ENCODE measurements at places on chromosomes 2 and 18. TPM values are rescaled to one million over a fixed set of nuclear protein-coding genes. Genes with fewer than 3 reads are reported as not detected.
A peak's percentile ranks its signal among the peaks of the same experiment; 100 is the strongest.

The SFT2D3 gene
- 9.0 TPM for total RNA-seq

DNA sequence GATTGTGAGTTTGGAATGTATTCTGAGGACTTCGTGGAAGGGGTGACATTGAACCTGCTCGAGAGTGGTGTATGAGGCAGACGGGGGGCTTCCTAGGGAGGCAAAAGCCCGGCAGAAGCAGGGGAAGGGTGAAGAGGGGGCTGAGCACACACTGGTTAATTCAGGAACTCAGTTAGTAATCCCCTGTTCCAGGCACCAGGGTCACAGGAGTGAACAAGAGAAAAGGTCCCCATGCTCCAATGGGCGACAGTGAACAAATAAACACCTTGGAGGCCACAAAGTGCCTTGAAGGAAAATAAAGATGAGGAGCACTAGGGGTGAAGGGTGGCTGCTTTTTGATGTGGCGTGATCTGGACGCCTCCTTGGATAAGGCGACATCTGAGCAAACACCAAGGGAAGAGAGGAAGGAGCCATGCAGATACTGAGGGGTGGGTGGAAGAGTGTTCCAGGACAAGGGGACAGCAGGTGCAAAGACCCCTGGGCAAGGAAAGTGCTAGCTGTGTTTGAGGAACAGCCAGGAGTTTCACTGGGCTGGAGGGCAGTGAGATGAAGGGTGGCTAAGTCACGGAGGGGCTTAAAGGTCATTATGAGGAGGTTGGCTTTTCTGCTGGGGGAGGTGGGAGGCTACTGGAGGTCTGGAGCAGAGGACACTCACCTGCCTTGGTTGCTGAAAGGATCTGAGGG, 26.7 kb upstream of the ASB18 start:
- no peak for DNase-seq

The MOB4 gene
- total RNA-seq, result 96.9 TPM

DNA sequence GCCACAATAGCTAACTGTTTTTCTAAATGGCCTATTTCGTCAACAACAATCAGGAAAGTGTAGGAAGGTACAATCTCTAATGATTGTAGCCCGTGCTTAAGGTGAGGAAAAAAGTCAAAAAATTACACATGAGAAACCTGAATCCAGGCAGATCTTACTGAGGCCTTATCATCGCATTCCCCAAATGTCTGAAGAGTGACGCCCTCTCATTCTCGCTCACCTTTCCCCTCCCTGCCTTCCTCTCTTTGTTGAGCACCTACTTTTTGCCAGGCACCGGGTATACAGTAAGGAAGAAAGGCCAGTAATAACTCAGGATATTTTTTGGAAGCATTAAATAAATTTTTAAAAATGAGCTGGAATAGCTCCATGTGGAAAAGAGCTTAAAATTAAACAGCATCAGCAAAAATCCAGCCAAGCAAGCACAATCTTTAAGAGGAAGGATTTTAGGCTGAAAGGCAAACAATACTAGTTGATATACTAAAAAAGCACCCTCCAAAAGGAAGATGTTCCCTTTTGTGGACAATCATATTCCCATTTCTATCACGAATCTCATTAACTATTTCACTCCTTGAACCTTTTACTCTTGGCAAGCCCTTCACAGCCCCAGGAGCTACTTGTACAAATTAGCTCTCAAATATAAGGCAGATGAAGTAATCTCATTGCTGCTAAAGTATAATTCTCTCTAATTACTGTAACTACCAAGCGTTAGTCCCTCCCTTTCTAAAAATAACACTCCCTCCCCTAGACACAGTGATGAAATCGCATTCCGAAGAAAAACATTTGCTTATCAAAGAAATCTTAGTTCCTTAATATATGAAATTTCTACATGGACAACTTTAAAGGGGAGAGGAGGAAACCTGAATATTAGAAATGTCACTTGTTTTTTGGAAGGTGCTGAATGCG, 40.0 kb downstream of the STAT1 start:
- no peak for DNase-seq

- no peak for DNase-seq
Observed at GRCh38 chr18:3450799-3451182, 819 bp downstream of the TGIF1 start.

- DNase-seq, result peak; percentile 5
Observed at GRCh38 chr18:27378431-27379095, 193.5 kb upstream of the CHST9 start.

GRCh38 chr2:30034052-30034775, 112.6 kb upstream of the YPEL5 start:
- DNase-seq, result no peak

The CCDC88A gene
- total RNA-seq, result 67.9 TPM

The SIX3 gene
- total RNA-seq, result not detected

- DNase-seq, result no peak
Observed at GRCh38 chr2:239487272-239487671, 86.5 kb upstream of the HDAC4 start.

The CXCR1 gene
- total RNA-seq, result not detected

The HOXD13 gene
- 4.2 TPM for total RNA-seq

The ALK gene
- 0.26 TPM for total RNA-seq

DNA sequence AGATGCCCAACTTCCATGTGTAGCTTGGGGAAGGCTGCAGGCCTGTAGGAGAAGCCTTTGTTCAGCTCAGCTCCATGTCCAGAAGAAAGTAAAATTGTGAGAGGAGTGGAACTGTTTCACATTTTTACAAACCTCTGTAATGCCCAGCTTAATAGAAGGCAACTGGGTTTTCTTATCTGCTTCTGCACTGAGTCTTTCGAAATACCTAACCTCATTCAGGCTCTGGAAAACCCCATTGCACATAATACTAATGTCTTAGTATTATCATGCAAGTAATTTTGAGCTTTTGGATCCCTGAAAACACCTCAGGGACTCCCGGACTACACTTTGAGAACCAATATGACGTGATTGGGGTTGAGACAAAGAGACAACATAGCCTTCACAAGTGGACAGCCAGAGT, 5.8 kb downstream of the SMIM21 start:
- DNase-seq, result no peak

DNA sequence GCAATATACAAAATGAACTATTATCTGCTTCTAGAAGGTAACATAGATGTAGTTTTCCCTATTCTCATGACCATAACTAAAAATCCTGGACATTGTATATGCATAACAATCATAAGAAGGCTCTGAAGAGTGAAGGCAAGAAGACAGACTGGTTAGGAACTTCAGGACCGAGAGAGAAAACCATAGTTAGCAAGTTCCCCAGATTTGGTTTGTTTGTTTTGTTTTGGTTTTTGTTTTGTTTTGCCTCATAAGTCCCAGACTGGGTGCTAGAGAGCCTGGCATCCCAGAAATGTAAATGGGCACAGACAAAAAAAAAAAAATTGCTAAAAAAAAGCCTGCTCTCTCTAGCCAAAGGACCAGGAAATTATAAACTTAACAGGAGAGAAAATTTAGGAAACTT, 192.2 kb upstream of the FBXO11 start:
- no peak for DNase-seq

DNA sequence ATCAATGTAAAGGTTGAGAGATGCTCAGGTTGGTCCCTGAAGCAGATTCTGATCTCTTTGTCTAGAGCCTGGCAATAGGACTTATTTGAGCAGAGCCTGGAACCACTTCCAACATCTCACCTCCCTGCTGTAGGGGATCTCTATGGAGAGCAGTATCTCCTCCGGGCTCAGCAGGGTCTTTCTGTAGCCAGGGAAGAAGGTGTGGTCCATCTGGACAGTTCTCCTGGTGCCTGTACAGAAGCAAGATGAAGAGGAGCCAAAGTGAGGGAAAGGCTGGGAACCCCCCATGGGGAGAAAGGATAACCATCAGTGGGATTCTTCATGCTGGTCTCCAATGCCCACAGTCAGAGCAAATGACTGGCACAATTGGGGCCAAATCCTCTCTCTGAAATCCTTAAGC, 34.8 kb downstream of the XDH start:
- no peak for DNase-seq

DNA sequence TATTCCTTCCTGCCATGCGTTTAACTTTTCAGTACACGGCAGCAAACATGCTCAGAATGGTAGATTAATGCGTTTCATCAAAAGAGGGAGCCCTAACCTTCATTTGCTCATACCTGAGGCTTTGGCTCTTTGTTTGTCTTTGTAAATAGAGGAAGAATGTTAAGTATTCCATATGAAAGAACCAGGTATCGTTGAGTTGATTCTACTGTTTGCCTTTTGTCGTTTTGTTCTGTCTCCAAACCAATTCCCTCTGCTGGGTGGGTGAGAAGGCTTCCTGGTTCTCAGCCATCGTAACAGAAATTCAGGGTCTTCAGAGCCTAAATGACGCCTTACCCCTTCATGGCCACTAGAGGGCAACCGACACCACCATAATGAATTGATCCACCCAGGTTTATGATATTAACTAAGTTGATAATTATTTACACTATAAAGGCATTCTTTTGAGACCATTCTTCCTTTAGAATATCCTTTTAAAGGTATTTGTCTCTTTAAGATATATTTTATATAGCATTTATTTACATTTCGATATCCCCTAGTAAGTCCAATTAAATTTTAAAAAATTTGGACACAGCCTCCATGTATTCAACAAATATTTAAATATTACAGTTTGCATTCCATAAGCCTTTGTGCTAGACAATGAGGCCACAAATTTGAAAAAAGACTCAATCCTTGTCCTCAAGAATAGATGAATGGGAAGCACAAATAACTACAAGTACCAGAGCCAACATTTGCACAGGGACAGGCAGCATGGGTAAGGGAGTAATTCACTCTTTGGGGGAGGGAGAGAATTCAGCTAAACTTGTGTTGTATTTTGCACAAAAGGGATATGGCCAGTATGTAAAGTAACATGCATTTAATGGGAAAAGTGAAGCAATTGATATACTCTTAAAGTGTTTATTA, 48.1 kb downstream of the TIMM21 start:
- DNase-seq, result peak; percentile 33

The ALPP gene
- 0.84 TPM for total RNA-seq

GRCh38 chr2:9032121-9032520, 28.6 kb upstream of the MBOAT2 start:
- no peak for DNase-seq

- no peak for DNase-seq
Observed at GRCh38 chr2:8532438-8532837, 149.4 kb upstream of the ID2 start.

DNA sequence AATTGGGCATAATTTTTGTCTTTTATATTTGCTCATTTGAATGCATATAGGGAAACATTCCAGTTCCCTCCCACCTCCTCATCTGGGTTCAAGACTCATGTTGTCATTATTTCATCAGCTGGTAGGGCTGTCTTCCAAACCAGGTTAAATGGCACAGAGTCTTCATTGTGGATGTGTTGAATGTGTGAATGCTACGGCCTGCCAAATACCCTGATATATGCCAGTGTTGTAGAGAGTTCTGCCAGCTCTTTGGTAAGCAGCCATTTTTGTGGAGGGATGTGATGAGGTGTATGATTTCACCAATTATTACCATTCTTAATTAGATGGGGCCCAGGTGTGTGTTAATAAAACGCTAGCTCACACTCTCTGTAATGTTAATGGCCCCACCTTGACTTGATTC, 121.7 kb downstream of the LYPD6B start:
- DNase-seq, result no peak

GRCh38 chr18:51953521-51953920, 386.5 kb upstream of the DCC start:
- no peak for DNase-seq

DNA sequence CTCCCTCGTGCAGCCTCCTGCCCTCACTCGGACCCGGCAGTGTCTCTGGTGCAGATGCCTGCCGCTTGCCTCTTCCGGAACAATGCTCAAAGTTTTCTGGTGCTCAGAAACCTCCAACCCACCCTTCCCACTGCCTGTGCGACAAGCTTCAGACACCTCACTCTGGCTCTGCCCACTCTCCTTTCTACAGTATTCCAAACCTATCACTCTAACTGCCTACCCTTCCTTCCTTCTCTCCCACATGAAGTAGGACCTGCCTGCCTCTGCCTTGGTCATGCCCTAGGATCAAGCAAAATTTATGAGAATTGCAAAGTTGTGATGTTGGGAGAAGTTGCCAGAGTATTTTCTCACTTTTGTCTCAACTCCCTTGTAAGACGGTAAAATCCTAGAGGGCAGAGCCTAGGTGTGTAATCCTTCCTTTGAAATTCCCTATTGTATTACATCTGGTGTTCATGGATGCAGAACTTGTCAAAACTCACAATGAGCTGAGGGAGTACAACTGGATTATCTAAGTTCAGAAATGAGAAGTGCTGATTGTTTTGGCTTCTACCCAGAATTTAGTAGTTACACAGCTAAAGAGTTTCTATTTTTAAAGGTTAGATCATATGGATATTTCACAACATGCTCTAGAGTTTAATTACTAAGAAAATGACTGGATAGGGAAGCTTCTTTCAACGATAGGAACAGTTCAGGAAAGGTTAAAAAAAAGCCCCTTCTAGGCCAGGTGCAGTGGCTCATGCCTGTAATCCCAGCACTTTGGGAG, 7.2 kb downstream of the NPC1 start:
- DNase-seq, result peak; percentile 27

GRCh38 chr2:170747921-170748320, 22.3 kb upstream of the ERICH2 start:
- peak; percentile 62 for DNase-seq

- no peak for DNase-seq
Observed at GRCh38 chr2:62144689-62145477, 51.0 kb upstream of the B3GNT2 start.

DNA sequence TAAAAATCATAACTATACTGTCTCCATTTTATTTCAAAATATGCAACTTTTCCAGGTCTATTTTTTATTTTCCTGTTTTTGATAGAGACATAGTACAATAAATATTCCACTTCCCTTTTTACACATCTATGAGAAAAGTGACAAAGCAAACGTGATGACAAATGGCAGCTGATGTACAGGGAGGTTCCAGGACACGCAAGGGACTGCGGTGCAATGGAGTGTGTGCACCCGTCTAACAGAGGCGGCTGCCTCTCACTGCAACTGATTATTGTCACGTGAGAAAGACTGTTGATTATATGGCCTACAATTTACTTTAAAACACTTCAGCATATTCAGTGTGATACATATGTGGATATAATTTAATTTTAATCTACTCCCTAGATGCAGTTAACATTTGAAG, 142.6 kb downstream of the LRRC30 start:
- no peak for DNase-seq

DNA sequence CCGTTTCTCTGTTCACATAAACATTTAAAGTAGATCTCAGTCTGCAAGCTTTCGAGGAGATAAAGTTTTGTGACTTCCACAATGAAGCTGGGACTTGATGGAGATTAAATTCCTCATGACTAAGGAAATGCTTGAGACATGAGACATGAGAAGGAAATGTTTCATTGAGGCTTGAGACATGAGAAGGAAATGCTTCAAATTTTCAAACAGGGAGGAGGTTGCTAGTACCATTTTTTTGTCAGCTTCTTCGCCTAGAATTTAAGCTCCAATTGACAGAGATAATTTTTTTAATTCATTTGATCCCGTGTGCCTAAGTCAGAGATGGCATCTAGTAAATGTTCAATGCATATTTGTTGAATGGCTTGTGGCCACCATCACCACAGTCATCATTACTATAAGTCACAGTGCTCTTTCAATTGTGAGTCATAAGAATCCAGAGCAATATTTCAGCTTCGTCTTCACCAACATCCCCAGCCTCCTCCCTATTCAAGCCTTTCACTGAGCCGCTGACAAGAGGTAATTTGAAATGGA, 543 bp upstream of the MARCHF4 start:
- DNase-seq, result peak; percentile 88
